ENCODE measurements at places on chromosomes 13 and 19.

GRCh38 chr19:743168-743687, 7.7 kb upstream of the MISP start:
- no peak for DNase-seq

- DNase-seq = no peak
Measured at GRCh38 chr19:36401475-36401874, 17.0 kb downstream of the ZFP82 start.

DNA sequence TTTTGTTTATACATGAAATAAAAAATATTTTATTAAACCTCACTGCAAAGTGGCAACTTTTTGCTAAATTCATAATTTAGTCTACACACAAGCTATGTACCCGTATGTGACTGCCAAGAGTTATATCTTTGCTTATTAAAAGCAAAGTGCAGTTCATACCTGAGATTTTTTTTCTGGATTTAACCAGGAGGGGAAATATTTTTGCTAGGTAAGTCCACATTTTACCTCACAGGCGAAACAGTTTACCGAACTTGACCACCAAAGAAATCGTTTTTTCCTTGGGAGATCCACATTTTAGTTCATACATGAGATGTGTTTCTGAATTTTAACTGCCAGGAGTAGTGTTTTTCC, 12.2 kb upstream of the JSRP1 start:
- no peak for DNase-seq

- no peak for DNase-seq
Measured at GRCh38 chr13:32316028-32316339, 676 bp downstream of the BRCA2 start.

- no peak for DNase-seq
Measured at GRCh38 chr13:59343993-59344822, 819.5 kb downstream of the DIAPH3 start.

- DNase-seq = no peak
Measured at GRCh38 chr13:98103942-98104880, 38.7 kb upstream of the FARP1 start.

DNA sequence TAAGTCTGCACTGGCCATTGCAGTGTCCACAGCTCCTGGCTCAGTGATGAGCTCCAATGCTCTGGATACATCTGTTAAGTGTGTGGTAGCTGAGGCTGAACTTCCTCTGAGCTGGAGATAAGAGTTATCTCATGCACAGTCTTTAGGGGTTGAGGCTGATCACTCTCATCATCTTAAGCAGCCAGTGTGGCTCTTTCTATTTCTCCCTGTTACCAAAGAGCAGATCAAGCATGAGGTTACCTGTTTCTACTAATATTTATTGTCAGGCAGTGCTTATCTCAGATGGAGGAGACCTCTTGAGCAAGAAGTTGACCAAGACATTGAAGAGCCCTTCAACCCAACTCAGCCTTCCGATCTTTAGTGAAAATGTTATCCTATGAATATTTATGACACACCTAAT, 6.6 kb upstream of the OR10H2 start:
- no peak for DNase-seq

- no peak for DNase-seq
Measured at GRCh38 chr13:108276060-108276459, 6.5 kb downstream of the TNFSF13B start.

DNA sequence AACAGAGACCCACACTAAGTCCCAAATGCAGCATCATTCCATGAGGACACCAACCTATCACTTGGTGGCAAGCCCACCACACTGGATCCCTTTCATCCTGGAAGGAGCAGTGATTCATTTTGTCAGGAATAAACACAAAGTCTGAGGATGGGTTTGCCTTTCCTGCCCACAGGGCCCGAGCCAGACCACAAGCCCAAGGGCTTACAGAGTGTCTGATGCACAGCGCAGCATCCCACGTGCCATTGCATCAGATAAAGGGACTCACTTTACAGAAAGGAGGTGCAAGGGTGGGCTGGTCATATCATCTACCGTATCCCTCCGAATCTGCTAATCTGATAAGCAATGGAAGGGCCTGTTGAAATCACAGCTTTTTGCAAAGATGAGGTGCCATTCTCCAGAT, 12.2 kb upstream of the KCTD15 start:
- DNase-seq = no peak

- DNase-seq = no peak
Measured at GRCh38 chr13:36142735-36143134, 11.6 kb upstream of the DCLK1 start.

Measured in stimulated activated CD4-positive, alpha-beta T cell treated with anti-CD3 and anti-CD28 coated beads, Interleukin-4, amount 100 ng/mL, for 4 hours (primary cell).